ENCODE measurements at places on chromosomes 4 and X. TPM values are rescaled to one million over a fixed set of nuclear protein-coding genes. Genes with fewer than 3 reads are reported as not detected.

DNA sequence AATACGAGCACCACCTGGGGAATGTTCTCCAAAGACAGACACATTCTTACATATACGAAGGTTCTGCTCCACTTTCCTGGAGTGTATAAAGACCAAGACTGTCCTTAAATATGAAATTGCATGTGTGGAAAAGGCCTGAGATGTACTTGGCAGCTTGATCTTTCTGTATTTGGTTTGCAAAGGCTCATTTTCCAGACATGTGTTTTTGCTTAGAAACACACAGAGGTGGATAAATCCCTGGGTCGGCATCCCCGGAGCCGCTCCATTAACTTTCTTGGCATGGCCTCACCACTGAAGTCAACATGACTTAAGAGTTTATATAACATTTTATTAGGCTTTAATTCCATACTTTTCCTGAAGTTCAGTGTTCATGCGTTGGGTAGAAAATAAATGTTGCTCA, 239.4 kb downstream of the LDB2 start:
- DNase-seq, result no peak
- no peaks in the 10 kb centered on the region for H3K4me1 ChIP-seq
- H3K36me3 ChIP-seq, result no peaks in the 10 kb centered on the region
- no peak overlapping the region for H3K4me3 ChIP-seq

- H3K4me3 ChIP-seq, result no peak overlapping the region
- no peaks in the 10 kb centered on the region for H3K27me3 ChIP-seq
- H3K36me3 ChIP-seq, result no peaks in the 10 kb centered on the region
- DNase-seq, result no peak
- H3K4me1 ChIP-seq, result no peaks in the 10 kb centered on the region
These were observed 1615.8 kb downstream of the ARAP2 start for GRCh38 chr4:34628471-34628870.

- H3K36me3 ChIP-seq, result peaks cover 33% of the 10 kb centered on the region
- H3K27me3 ChIP-seq, result no peaks in the 10 kb centered on the region
- H3K4me3 ChIP-seq, result peak overlapping the region; percentile 94
- peaks cover 17% of the 10 kb centered on the region for H3K4me1 ChIP-seq
These were observed 792 bp downstream of the PPID start for GRCh38 chr4:158722291-158722916.

- H3K4me3 ChIP-seq, result no peak overlapping the region
- DNase-seq, result no peak
- H3K27me3 ChIP-seq, result no peaks in the 10 kb centered on the region
- H3K27ac ChIP-seq, result no peak overlapping the region
- no peaks in the 10 kb centered on the region for H3K36me3 ChIP-seq
- H3K4me1 ChIP-seq, result no peaks in the 10 kb centered on the region
These were observed 52.8 kb upstream of the IL1RAPL2 start for GRCh38 chrX:104513162-104513561.

GRCh38 chr4:79653871-79654270, 245.8 kb upstream of the GK2 start:
- no peak overlapping the region for H3K4me3 ChIP-seq
- H3K36me3 ChIP-seq, result no peaks in the 10 kb centered on the region
- H3K27me3 ChIP-seq, result no peaks in the 10 kb centered on the region
- no peak for DNase-seq
- H3K27ac ChIP-seq, result no peak overlapping the region
- H3K4me1 ChIP-seq, result no peaks in the 10 kb centered on the region

Gene FABP2
- total RNA-seq, result not detected

Gene SPANXB1
- not detected for total RNA-seq

Gene ANK2
- 3.1 TPM for total RNA-seq

Gene MAGEA8
- total RNA-seq, result not detected

Gene LONRF3
- total RNA-seq, result 5.4 TPM

Gene PPEF1
- not detected for total RNA-seq

Gene STBD1
- not detected for total RNA-seq

Gene TMPRSS11A
- not detected for total RNA-seq

Gene ARHGAP6
- not detected for total RNA-seq

Measured in Karpas-422 (cell line).